ENCODE measurements at places on chromosomes 6 and 20. TPM values are rescaled to one million over a fixed set of nuclear protein-coding genes. Genes with fewer than 3 reads are reported as not detected.
A peak's percentile ranks its signal among the peaks of the same experiment; 100 is the strongest.

- DNase-seq = no peak
- no peaks in the 10 kb centered on the region for H3K36me3 ChIP-seq
- H3K27me3 ChIP-seq = no peaks in the 10 kb centered on the region
- H3K4me1 ChIP-seq = no peaks in the 10 kb centered on the region
Measured at GRCh38 chr20:22368235-22368634, 216.1 kb downstream of the FOXA2 start.

Gene CFAP61
- under 0.01 TPM for total RNA-seq

Gene RWDD1
- total RNA-seq = 92.8 TPM

DNA sequence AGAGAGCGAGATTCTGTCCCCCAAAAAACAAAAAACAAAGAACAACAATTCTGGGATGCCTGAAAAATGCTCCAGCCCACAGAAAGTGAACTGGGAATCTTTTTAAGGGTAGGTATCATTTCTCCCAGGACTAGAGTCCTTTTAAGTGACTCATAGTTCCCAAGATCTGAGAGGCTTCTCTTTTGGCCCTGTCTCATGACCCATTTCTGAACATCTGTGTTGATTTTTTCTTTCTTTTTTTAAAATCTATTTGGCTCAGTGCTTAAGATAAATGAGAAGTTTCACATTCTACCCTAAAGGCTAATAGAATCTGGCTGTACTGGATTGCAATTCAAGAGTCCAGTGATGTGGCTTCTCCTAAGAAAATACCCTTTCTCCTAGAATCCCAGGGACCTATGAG, 217.6 kb upstream of the FOXQ1 start:
- peaks cover 11% of the 10 kb centered on the region for H3K4me1 ChIP-seq
- H3K27ac ChIP-seq = peak overlapping the region; percentile 54
- no peaks in the 10 kb centered on the region for H3K36me3 ChIP-seq
- H3K27me3 ChIP-seq = no peaks in the 10 kb centered on the region
- DNase-seq = peak; percentile 79

DNA sequence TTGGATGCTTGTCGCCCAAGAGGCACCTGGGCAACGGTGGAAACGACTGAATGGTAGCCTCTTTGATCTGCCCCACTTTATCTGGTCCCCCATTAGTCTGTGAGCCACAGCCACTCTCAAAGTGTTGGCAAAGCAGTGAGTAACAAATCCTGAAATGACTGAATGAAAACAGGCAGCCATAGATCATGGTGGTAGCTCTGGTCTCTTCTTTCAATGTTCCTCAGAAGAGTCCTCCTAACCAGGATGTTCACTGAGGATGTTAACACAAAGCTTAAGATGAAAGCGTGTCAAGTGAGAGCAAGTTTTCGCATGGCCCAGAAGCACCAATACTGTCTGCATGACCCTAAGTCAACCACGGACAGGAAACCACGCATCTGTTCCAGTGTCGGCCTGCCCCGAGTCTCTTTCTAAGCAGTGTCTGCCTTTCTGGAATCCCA, 107.3 kb downstream of the IRF4 start:
- H3K27me3 ChIP-seq = no peaks in the 10 kb centered on the region
- no peak overlapping the region for H3K27ac ChIP-seq
- DNase-seq = peak; percentile 4

DNA sequence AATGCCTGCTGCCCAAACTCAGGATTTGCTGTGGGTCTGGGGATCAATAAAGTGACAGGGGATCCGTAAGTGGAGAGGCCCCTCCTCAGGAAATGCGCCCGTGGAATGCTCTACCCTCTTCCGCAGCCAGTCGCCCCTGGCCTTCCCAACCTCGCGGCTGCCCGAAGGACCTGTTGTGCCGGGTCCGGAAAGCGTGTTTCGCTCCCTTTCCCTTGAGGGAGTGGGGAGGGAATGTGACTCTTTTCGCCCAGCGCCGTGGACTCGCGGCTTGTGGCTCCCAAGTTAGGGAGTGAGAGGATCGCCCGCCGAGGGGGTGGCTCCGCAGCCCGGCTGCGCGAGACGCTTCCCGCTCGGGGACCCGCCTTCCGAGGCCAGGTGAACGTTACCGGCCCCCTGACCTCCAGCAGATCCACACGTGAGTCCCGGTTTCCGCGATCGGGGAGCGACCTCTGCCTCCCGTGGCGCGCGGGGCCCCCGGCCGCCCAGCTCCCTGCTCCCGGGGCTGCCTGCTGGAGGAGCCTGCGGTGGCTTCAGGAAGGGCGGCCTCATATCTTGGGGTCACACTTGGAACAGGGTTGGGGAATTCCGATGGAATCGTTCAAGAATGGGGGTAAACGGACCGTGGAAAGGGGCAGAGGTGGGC, 666 bp downstream of the TPD52L1 start:
- no peak for DNase-seq
- peak overlapping the region; percentile 59 for H3K4me3 ChIP-seq
- H3K36me3 ChIP-seq = no peaks in the 10 kb centered on the region

DNA sequence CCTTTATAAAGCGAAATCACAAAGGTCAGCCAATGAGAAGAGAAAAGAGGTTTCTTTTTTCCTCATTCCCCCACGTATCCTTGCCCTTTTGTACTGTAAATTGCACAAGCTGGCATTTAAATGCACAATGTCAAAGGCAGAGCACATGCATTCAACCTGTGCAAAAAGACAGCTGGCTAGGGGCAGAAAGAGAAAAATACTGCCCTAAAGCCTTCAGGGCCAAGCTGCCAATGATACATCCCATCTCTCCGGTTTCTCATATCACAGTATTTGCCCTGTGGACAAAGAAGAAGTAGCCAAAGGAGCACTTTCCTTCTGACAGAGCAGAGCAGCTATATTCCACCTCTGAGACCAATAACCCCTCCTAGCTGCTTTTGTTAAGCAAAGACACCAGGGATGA, 219.2 kb downstream of the TRDN start:
- no peaks in the 10 kb centered on the region for H3K27me3 ChIP-seq
- no peaks in the 10 kb centered on the region for H3K36me3 ChIP-seq
- H3K4me3 ChIP-seq = no peak overlapping the region

Gene PTK7
- 44.4 TPM for total RNA-seq

DNA sequence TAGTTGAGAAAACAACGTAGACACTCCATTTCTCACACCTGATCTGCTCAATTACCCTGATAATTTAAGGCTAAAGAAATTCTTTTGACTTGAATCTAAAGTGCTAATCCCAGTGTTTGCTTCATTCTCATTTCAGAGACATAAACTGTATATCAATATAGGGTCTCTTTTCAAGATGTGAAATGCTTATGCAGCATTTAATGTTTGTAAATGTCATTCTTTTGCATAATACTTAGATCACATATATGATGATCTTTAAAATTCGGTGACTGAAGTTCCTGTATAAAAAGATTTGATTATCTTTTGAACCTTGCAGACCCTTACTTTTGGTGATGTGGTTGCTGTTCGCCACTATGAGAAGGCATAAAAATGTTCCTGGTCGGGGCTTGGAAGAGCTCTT, 3.9 kb downstream of the FABP7 start:
- no peak overlapping the region for H3K27ac ChIP-seq
- peaks cover 4% of the 10 kb centered on the region for H3K27me3 ChIP-seq
- peaks cover 3% of the 10 kb centered on the region for H3K4me1 ChIP-seq
- DNase-seq = no peak
- no peak overlapping the region for H3K4me3 ChIP-seq
- H3K36me3 ChIP-seq = no peaks in the 10 kb centered on the region

DNA sequence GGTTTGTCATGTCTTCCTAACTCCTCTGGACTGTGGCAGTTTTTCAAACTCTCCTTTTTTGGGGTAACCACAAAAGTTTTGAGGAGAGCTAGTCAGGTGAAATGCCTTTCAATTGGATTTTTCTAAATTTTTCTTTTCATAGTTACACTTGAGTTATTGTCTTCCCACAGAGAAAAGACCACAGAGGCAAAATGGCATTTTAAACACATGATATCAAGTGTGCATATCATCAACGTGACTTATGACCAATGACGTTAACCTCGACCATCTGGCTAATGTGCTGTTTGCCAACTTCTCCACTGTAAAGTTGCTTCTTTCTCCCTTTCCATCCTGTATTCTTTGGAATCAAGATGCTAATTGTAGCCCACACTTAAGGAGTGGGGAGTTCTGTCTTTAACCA, 41.3 kb upstream of the SNAP25 start:
- H3K27ac ChIP-seq = no peak overlapping the region
- DNase-seq = peak; percentile 58
- no peak overlapping the region for H3K4me3 ChIP-seq
- H3K27me3 ChIP-seq = peaks cover 3% of the 10 kb centered on the region

Gene NRN1
- total RNA-seq = not detected

GRCh38 chr20:48492715-48493070, 335.1 kb downstream of the PREX1 start:
- H3K4me1 ChIP-seq = no peaks in the 10 kb centered on the region
- H3K27me3 ChIP-seq = no peaks in the 10 kb centered on the region
- H3K36me3 ChIP-seq = no peaks in the 10 kb centered on the region

- H3K4me3 ChIP-seq = no peak overlapping the region
- peaks cover 20% of the 10 kb centered on the region for H3K36me3 ChIP-seq
- no peak overlapping the region for H3K27ac ChIP-seq
- no peaks in the 10 kb centered on the region for H3K4me1 ChIP-seq
- H3K27me3 ChIP-seq = no peaks in the 10 kb centered on the region
Measured at GRCh38 chr6:43334466-43335095, 26.0 kb upstream of the CRIP3 start.

Gene SAMD5
- 2.2 TPM for total RNA-seq

DNA sequence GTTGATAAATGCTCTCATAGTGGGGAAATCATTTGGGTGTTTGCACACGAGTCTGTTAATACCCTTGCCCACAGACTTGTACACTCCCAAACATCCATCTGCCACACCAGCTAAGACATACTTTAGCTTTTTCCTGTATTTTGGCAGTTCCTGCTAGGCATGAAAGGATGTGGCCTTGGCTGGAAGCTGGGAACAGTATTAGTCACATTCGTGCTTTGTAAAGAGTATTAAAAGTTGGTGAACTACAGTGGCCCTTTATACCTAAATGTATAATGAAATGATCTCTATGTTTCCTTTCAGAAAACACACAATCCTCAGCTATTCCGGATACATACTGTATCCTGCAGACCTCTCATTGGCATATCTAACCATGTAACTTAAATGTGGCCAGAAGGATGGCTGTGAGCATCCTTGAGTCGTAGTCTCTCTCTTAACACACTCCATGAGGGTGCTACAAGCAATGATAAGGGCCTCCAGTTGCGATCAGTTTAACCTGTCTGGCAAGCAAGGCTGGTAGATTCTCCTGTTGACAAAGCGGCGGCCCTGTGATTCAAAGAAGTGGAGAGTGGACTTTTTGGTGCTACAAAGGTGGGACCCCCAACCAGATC, 1.5 kb downstream of the LEMD2 start:
- DNase-seq = peak; percentile 41
- peaks cover 28% of the 10 kb centered on the region for H3K36me3 ChIP-seq

- no peak for DNase-seq
- H3K4me1 ChIP-seq = no peaks in the 10 kb centered on the region
- no peaks in the 10 kb centered on the region for H3K36me3 ChIP-seq
- no peak overlapping the region for H3K4me3 ChIP-seq
Measured at GRCh38 chr20:2023151-2023550, 29.3 kb upstream of the PDYN start.

GRCh38 chr6:133326584-133326983, 85.4 kb downstream of the EYA4 start:
- no peak overlapping the region for H3K4me3 ChIP-seq
- peaks cover 5% of the 10 kb centered on the region for H3K36me3 ChIP-seq
- no peaks in the 10 kb centered on the region for H3K27me3 ChIP-seq
- no peaks in the 10 kb centered on the region for H3K4me1 ChIP-seq
- no peak overlapping the region for H3K27ac ChIP-seq

Gene PTPRK
- 80.8 TPM for total RNA-seq

- peaks cover 5% of the 10 kb centered on the region for H3K4me1 ChIP-seq
- H3K36me3 ChIP-seq = peaks cover 13% of the 10 kb centered on the region
- H3K4me3 ChIP-seq = peak overlapping the region; percentile 85
- DNase-seq = peak; percentile 31
- H3K27me3 ChIP-seq = no peaks in the 10 kb centered on the region
- H3K27ac ChIP-seq = peak overlapping the region; percentile 99
Measured at GRCh38 chr20:45934046-45934585, 367 bp upstream of the PCIF1 start.

DNA sequence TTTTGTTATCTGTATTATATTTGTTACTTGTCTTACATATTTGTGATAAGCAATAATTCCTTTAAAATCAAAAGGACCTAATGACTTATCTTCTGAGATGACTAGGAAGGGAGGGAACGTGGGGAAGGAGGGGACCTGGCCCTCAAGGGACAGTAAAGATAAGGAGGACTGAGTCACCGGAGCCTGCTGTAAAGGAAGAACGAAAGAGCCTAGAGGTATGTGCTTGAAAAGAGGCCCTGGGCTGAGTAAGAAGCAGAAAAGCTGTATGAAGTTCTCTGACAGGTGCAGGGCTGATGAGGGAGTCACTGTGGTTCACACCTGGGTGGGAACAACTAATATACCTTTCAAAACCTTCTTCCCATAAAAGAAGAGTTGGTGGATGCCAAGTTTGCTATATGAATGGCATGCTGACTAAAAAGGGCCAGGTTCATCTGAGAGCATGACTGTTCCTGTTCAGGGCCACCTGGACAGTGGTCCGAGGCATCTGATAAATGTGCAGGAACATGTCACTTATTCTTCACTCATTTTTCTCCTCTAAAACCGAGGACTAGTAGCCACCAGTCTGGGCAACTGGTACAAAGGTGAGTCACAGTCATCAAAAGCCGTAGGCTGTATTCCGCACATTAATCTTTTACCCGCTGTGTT, 111.3 kb downstream of the TNFAIP3 start:
- H3K4me3 ChIP-seq = no peak overlapping the region
- no peak for DNase-seq
- H3K27ac ChIP-seq = no peak overlapping the region
- peaks cover 14% of the 10 kb centered on the region for H3K27me3 ChIP-seq

DNA sequence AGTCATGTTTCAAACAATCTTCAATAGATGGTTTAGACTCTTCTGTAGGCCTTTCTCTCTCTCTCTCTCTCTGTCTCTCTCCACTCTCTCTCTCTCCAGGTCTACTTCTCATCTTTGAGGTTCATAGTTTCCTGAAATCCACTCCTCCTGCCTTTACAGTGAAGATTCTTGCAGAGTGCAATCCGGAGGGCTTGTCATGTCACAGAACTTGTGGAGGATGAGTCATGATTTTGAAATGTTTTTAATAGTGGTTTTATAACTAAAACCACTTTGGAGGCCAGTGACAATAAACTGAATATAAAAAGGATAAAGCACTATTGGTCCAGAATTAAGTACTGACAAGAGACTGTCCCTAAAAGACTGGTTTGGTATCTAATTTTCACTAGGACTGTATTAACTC, 156.3 kb downstream of the KIF6 start:
- peak; percentile 33 for DNase-seq
- H3K27me3 ChIP-seq = no peaks in the 10 kb centered on the region
- H3K4me1 ChIP-seq = no peaks in the 10 kb centered on the region

GRCh38 chr20:50980071-50980681, 21.6 kb downstream of the MOCS3 start:
- peaks cover 24% of the 10 kb centered on the region for H3K4me1 ChIP-seq
- no peak overlapping the region for H3K4me3 ChIP-seq
- DNase-seq = peak; percentile 100
- no peaks in the 10 kb centered on the region for H3K27me3 ChIP-seq
- peak overlapping the region; percentile 88 for H3K27ac ChIP-seq

All from IMR-90 (cell line).